ENCODE measurements at places on chromosomes 5 and 9.

GRCh38 chr5:134550271-134551214 is 25.1 kb downstream of the JADE2 start:
- DNase-seq: no peak

GRCh38 chr5:95669540-95669939 is 13.3 kb downstream of the SPATA9 start:
- DNase-seq: no peak

- no peak for DNase-seq
These were observed 325.6 kb downstream of the PRELID2 start for GRCh38 chr5:145509336-145510136.

- no peak for DNase-seq
These were observed 76.2 kb downstream of the SNX18 start for GRCh38 chr5:54593779-54594178.

GRCh38 chr5:159510282-159510681 is 180.0 kb upstream of the IL12B start:
- DNase-seq: no peak

GRCh38 chr5:145316282-145316681 is 518.9 kb downstream of the PRELID2 start:
- no peak for DNase-seq

- DNase-seq: no peak
These were observed 239.0 kb downstream of the FGF10 start for GRCh38 chr5:44150075-44150723.

Measured in activated CD4-positive, CD25-positive, alpha-beta regulatory T cell treated with anti-CD3 and anti-CD28 coated beads, Interleukin-2, amount 50 U/mL, for 72 hours (primary cell).